ENCODE measurements at places on chromosomes 7 and 10.

- no peak for DNase-seq
Measured at GRCh38 chr7:150849204-150849775, 3.0 kb upstream of the AOC1 start.

DNA sequence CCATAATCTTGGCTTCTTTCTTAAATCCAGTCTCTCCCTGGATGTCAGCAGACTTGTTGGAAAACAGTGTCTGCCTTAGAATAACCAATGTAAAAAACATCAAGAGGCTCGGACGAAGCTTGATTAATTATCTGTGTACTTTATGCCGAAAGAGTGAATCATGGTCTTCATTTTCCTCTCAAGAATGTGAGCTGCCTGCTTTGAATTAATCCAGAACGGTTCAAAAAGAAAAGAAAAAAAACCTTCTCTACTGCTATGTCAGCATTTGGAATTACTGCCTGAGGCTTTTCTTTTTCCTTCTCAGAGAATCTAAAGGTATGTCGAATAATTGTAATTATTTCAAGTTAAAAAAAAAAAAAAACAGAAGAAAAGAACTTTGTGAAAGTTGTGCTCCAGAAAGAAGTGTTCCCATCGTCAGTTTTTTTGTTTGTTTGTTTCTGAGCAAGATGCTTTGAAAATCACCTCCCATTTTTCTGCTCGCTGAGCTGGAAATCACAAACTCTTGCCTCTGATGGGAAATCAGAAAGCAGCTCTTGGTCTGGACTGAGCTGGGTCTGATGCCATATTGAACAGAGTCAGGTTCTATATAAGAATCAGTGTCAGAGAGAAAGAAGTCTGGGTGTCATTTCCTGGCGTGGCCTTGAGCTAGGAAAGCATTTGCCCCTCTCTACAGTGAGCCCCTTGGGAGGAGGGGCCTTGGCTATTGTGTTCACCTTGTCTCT lies 20.2 kb downstream of the PLPP4 start:
- no peak for DNase-seq

DNA sequence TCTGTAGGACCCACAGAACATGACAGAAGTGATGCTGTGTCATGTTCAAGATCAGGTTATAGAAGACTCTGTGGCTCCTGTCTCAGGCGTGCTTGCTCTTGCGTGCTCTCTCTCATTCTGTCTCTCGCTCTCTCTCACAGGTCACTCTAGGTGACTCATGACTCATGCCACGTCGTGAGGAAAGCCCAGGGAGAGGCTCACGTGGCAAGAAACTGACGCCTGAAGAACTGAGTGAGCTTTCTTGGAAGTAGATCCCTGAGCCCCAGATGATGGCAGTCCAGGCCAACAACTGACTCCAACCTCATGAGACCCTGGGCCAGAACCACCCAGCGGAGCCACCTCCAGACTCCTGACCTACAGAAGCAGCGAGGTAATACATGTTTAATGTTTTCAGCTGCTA lies 103.3 kb downstream of the DNMBP start:
- no peak for DNase-seq

DNA sequence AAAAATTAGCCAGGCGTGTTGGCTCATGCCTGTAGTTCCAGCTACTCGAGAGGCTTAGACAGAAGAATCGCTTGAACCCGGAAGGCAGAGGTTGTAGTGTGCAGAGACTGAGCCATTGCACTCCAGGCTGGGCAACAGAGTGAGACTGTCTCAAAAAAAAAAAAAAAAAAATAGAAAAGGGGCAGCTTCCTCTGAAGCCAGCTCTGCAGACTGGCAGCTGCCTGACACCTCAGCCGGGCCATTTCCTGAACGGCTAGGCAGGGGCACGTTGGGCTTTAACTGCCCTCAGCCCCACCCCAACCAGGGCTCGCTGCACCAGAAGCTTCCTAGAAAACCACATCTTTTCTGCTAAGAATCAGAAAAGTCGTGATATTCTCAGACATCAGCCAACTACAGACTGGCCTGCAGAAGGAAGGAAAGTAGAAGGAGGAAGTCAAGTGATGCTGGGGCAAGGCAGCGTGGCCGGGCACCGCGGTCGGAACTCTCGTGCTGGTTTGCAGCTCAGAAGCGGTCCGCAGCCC lies 38.0 kb downstream of the PRKAG2 start:
- DNase-seq: peak; percentile 75

DNA sequence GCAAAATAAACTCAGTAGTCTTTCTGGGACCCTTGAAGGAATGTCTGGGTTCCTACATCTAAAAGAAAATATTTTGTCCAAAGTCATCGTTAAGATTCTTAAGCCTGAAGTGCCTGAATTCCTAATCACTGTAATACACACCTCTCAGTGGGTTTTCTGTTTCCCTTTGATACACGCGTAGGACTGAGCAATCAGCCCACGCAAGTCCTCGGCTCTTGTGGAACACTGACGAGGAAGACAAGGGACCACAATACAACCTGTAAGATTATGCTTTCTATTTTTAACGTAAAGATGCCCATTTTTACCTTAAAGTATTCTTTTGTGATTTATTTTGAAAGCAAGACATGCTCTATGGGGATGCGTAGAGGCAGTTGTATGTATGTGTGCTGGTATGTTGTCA lies 472.8 kb upstream of the CELF2 start:
- DNase-seq: no peak

DNA sequence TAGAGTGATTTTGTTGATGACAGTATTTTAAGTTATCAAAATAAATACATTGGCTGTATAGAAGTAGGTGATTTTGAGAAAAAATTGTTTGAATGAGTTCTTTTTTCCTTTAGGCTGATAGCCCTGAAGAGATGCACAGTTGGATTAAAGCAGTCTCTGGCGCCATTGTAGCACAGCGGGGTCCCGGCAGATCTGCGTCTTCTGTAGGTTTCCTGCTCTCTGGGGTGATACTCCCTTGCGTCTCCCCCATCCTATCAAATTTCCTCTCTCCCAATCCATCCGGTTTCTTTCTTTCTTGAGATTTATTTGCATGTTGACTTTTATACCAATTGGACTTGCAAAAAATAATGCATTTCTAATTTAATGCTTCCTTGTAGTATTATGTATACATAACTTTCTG lies 27.6 kb upstream of the ARMS2 start:
- DNase-seq: no peak

GRCh38 chr10:30974773-30975415 lies 56.8 kb downstream of the ZNF438 start:
- no peak for DNase-seq

- no peak for DNase-seq
Measured at GRCh38 chr7:21370283-21370982, 57.5 kb upstream of the SP4 start.

GRCh38 chr10:125144693-125145623 lies 15.4 kb downstream of the CTBP2 start:
- no peak for DNase-seq

DNA sequence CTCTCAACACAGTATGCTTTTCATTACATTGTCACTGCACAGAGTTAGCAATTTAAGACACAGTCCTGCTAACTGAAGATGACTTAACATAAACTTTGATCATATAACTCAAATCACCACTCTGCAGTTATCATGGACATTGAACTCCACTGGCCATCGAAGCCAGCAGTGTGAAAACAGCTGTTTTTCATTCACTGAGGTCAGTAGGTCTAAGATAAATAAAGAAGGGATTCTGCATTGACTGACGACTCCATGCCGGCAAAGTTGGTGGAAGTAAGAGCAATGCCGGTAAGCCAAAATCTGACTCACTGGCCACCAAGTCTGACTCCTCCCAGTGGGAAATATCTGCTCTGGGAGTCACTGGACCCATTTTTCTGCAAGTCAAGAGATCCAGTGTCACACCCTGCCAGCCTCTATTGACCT lies 449.9 kb upstream of the ANKRD30A start:
- DNase-seq: no peak

- DNase-seq: no peak
Measured at GRCh38 chr7:18494821-18495408, 634 bp upstream of the HDAC9 start.

DNA sequence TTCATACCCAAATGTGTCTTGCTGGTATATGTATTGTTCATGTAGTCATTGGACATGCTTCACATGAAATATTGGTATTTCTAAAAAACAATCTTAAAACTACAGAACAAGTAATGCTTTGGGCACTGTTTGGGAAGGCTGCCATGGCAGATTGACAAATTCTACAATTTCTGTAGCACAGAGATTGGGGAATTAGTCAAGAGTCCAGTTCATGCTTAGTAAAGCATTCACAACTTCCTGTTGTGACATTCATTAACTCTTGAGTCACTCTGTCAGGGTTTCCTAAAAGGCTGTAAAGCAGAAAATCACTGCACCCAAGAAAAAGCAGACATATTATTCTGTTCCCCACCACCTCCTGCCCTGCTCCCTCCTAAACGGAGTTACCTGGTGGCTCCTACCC lies 398.9 kb downstream of the PHTF2 start:
- DNase-seq: no peak

GRCh38 chr10:93816123-93816747 lies 58.5 kb downstream of the LGI1 start:
- peak; percentile 57 for DNase-seq
